Fibroblast of lung (primary cell): ENCODE measurements at places on chromosomes 6 and 20.
A peak's percentile ranks its signal among the peaks of the same experiment; 100 is the strongest.

DNA sequence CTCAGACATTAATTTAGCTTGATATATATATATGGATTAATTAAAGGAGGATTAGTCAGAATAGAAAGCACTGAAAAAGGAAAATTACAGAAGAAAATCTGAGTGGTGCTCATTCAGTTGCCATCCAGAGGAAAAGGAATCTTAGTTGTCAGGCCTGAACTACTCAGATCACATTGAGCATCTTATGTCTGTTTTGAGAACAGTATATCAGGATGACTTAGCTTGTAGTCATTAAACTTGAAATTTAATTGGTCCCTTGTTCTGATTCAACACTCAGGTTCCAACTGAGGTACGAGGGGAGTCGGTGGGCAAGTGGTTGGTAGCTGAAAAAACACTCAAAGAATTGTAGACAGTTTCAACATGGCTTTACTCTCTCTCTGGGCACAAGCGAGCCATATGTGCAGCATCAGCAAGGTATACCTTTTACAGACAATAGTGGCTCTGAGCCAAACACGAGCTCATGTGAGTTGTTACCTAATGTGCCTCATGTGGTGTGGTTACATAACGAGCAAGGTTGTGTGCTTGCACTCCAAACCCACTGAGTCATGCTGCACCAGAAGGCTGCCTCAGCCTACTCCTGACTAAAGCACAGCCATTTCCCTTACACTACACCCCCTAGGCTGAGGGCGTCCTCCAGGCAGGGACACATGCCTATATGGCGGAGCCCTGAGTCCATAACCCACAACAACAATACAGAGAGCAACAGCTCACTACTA is 73.0 kb upstream of the HMGN3 start:
- no peak for DNase-seq

DNA sequence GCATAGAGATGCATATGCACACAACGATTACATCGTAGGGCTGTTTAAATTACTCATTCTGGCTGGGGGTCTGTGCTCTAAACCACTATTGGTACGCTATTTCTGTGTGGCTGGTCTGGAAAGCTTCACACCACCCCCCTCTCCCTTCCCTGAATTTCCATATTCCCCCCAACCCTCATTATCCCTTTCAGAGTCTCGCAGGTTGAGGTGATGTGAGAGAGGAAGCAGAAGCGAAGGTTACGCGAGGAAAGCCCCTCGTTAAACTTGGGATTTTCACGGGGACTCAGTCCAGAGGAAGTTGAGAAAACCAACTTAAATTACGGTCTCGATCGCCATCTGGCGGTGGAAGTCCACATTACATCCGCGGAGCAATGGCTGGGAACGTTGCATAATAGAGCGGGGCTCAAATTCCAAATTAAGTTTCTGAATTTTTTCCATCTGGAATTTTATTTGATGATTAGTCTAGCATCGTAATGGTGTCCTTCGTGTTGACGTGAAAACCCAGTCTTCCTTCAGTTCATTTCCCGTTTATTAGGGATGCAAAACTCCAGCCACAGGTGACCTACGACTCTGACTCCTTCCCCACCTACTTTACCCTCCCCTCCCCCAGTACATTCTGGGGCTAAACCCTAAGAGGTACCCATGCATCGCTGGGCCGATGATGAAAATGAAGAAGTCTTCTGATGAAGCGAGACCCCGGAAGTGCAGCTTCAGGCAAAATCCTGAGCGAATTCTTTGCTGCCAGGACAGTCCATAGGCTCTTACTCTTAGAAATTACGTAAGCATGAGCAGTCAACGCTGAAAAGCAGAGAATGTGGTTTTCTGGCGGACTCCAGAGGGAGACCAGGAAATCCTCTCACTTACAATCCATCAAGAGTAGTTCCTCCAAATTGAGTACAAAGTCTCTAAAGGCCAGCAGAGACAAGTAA is 19.7 kb downstream of the HLA-DOB start:
- DNase-seq, result peak; percentile 42

DNA sequence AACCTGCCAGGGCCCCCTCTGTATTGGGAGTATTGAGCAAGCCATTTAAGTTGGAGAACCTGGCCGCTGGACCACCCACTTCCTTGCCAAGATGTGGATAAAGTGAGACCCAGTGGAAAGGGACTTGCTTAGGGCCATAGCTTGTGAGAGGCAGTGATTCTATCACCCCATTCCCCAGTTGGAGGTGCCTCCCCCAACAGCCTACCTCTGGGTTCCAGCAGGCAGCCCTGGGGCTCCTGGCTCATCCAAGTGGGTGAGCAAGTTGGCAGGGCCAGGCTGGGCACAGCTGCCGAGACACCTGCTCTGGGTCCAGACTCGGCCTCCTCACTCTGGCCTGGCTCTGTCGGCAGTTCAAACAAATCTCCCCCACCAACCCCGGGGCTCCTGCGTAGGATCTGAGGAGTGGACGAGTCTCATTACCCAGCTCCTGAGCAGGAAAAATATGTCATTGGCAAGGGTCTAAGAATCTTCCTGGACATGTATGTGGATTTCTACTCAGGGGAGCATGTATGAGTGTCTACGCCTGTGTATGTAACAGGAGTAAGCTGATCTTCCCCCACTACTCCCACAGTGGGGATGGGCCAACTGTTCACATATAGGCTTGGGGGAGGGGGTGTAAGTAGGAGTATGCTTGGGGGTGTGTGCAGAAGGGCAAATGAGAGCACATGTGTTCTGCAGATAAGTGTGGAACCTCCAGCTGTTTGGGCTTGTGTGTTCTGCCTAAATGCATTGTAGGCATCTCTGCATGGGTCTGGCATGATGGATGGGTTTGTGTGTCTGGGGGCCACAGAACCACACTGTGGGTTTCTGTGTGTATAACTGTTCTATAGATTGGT is 1.9 kb downstream of the ID1 start:
- DNase-seq, result peak; percentile 86

- DNase-seq, result peak; percentile 54
Measured at GRCh38 chr6:111417181-111417585, 65.8 kb downstream of the REV3L start.

DNA sequence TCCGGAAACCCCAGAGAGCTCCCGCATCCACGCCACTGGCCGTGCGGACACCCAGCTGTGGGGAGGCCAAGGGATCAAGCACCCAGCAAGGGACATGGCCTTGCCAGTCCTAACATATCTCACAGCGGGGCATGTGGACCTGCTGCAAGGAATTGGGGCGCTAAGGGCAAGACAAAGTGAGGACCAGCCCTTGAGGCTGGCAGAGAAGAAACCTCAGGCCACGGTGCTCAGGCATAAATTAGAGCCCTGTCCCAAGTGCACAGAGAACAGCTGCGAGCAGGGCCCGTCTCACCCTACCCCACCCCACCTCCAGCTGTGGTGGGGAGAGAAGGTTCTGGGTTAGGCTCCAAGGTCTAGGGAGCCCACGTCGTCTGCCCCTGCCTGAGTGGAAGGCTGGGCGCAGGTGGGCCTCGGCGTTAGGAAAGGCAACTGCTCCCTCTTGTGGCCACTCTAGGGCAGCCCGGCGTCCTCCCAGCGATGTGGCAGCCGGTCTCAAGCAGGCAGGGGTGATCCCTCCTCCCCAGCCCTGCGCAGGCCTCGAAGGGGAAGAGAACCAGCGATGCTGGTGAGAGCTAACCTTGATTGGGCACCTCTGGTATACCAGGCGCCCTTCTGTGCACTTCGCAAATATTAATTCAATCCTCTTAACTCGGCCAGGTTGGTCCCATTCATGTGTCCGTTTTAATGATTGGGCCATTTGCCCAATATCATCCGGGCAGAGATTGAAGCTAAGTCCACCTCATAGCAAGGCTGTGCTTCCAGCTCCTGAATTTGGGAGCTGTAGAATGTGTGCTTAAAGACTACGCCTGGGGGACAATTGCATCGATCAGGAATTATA is 235.8 kb downstream of the NFATC2 start:
- DNase-seq, result peak; percentile 57
